Left cardiac atrium (tissue), 4 donors: ENCODE measurements at places on chromosomes 3 and 15. TPM values are rescaled to one million over a fixed set of nuclear protein-coding genes. Genes with fewer than 3 reads are reported as not detected.

The GPR62 gene
- total RNA-seq = not detected

The ANKRD63 gene
- total RNA-seq = 0.65 TPM

The PPP2R3A gene
- 60.1 TPM for total RNA-seq

The MASP1 gene
- total RNA-seq = 74.7 TPM

The THRB gene
- total RNA-seq = 8.3 TPM

The PAK6 gene
- total RNA-seq = 6.8 TPM

The WDR72 gene
- 0.03 TPM for total RNA-seq

DNA sequence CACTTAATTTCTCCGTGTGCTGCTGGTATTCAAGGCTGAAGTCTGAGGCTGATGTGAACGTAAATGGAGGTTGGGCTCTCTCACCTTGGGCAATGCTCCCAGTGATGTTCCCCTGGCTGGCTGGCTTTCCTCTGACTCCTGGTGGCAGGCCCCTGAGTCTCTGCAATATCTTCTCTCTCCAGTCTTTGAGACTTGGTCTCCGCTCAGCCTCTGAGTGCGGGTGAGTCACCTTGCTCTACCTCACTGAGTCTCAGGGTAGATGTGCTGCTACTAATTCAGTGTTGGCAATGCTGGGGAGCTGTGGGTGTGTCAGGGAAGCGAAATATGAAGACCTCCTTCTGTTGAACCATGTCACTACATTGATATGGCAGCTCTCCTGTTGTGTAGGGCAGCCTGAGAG is 31.3 kb upstream of the TRIM59 start:
- DNase-seq = no peak

GRCh38 chr15:77107068-77107467 is 36.2 kb upstream of the TSPAN3 start:
- peak; percentile 31 for DNase-seq

DNA sequence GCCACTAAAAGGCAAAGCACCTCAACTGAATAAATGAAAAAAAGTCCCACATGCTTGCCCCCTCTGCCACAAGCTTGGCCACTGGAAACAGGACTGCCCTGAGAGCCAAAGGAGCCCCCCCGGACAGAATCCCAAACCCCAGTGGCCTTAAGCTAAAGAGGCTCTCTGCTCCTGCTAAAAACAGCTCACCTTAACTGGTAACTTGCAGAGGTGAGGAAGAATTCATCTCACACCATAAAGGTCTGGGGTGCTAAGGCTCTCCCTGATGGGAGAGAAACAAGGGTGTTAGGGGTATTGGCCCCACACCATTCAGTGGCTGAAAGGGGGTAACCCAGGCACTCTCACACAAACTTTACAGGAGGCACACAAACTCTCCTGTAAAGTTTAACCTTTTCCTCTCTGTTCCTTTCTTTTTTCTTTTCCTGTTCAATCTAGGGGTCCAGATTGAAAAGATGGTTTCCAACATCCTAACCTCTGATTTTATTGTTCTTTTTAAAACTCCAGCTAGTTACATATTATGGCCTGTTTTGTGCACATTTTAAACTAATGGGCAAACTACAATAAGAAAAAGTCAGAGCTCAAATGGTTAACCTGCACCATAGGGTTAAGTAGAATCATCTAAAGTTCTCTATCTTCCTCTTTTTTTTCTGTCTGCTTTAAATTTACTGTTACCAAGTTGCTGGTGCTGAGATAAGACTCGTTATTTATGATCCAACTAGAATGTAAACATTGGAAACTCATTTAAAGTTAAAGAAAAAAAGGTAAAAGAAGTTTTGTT is 19.9 kb downstream of the TRANK1 start:
- DNase-seq = no peak

- DNase-seq = no peak
Observed at GRCh38 chr15:45338417-45338816, 39.9 kb downstream of the GATM start.

DNA sequence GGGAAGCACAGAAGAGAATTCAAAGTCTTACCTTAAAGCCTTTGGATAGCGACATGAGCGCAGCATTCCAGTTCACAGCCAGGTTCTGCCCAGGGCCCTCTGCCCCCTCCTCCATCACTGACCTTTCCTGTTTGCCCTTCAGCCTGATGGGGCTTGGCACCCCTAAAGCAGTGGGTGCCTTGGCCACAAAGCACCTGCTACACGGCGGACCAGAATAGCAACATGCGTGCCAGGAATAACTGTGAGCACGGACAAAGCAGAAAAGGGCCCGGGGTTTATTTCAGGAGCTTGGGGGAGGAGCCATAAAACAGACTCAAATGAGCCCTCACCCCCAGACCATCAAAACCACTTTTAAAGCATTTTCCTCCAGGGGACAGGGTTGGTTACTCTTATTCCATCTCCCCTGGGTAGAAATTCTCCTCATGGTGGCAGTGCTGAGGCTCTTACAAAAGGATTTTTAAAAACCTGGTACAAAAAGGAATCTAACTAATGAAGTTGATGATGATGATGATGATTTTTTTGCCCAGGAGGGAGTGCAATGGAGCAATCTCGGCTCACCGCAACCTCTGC is 135.4 kb downstream of the KLF13 start:
- no peak for DNase-seq

DNA sequence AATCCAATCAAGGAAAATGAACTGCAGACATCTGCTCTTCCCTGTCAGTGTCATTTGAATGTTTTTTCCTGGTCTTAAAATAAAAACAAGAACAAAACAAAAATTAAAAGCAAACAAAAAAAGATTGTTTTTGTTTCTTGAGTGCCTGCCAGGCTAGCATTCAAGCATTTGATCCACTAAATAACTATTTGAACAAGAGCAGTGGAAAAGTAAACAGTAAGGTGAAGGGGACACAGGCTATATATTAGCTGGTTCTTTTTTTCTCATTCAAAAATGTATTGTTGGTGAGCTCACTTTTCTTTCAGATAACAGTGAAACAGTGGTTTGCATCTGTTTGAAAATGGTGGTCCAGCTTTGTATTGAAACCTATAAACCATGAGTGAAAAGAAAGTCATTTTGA is 586.9 kb upstream of the SGO1 start:
- no peak for DNase-seq

DNA sequence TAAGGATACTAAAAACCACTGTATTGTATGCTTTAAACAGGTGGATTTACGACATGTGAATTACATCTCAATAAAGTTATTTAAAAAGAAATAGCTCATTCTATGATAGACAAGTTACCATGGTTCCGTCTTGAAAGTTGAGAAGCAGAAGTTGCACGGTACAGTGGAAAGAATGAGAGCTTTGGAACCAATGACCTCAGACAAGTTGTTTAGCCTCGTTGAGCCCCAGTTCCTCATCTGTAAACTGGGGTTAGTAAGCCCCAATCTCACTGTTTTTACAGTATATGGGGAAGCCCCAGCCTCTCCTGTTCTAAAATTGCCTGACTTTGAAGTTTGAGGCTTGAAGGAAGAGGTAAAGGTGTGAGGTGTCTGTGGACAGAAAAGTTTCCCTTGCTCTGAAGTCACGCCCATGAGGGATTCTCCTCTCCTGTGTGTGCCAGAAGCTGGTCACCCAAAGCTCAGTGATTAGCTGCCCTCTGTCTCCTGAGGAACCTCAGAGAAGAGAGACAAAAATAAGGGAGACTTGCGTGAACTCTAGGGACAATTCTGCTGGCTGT is 10.0 kb downstream of the CRYGS start:
- no peak for DNase-seq

DNA sequence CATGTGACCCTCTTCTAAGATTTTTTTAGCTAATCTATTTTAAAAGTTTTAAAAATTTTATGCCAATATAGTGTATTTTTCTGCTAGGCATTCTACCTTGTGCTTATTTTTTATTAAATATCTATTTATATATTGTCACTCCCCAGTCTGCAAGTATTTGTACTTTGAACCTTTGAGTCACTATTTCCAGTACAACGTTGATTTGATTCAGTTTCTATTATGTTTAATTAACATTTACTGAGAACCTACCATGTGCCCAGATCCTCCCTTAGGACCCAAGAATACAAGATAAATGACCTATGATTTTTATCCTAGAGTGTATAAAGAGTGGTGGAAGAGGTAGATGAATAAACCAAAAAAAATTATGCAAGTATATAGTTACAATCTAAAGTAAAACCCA is 311.2 kb downstream of the DOCK3 start:
- no peak for DNase-seq

- no peak for DNase-seq
Observed at GRCh38 chr3:28328188-28329151, 20.1 kb upstream of the ZCWPW2 start.

DNA sequence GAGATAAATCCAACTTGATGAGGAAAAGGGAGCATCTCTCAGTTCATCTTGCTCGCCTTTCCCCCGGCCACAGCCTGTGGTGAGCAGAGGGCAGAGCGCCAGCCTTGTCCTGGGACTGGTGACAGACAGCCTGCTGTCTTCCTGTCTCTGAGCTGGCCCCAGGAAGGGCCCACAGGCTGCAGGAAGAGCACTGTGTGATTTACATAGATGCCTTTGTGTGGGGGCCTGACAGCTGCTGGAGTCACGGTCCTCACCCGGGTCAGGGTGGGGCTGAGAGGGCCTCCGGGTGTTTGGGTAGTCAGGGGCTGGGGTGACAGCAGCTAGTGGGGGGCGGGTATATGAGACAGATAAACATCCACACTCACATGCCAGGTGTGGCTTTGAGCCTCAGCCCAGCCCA is 29.3 kb downstream of the PLA2G4D start:
- no peak for DNase-seq

GRCh38 chr3:161236240-161236639 is 15.1 kb downstream of the NMD3 start:
- DNase-seq = no peak

DNA sequence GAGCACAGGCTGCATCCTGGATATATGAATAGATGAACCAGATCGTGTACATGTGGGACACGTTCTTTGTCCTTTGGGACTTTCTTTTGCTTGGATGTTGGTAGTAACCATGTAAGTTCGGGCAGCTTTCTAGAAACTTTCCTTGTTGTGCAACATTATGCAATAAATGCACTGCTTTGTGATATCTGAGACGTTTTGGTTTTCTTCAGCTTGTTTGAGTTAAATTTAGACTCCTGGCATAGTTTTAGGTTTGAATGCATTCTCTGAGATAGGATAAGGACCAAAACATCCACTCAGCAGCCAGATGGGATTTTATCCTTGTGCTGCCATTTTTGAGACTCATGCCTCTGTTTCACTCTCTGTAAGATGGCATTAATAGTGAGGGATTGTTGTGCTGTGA is 158.9 kb downstream of the IGF1R start:
- no peak for DNase-seq

DNA sequence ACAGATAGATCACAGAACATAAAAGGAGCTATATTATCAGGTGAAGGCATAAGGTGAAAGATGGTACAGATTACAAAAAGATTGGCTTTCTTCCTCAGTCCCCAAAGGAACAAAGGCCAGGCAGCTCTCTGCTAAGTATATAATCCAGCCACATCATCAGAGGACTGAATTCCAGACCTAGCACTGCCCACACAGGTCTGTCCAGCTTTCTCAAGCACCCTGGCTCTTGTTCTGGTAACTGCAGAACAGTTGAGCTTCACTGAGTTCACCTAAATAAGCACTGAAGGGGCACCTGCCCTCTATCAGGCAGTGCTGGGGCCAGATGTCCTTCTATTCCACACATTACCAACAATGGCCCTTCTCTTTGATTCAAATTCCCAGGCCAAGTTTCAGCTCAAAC is 6.3 kb downstream of the DUOXA1 start:
- no peak for DNase-seq

DNA sequence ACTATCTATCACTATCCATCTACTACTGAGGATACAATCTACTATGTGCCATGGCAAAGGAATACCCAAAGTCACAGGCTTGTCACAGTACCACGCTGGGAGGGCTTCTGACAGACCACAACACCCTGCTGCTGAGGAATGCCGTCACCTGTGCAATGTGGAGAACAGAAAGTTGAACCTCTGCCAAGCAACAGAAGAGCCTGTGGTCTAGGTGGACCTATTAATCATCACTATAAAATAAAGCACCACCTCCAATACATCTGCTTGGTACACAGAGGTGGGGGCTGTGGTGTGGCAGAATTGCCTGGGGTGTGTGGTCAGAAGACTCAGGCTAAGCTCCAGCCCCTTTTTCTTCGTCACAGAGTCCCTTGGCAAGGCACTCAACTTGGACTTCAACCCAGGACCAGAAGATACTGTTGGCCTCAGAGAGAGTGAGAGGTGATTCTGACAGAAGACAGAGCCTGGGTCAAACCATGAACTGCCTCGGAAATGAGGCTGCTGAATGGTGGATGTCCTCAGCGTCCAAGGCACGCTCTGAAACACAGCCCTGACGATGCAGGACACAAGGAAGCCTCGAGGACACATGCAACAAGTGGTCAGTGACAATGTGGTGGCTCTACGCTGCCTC is 189.4 kb upstream of the CHRNA7 start:
- DNase-seq = peak; percentile 28

- peak; percentile 40 for DNase-seq
Observed at GRCh38 chr3:172449466-172450149, 1.4 kb upstream of the GHSR start.

DNA sequence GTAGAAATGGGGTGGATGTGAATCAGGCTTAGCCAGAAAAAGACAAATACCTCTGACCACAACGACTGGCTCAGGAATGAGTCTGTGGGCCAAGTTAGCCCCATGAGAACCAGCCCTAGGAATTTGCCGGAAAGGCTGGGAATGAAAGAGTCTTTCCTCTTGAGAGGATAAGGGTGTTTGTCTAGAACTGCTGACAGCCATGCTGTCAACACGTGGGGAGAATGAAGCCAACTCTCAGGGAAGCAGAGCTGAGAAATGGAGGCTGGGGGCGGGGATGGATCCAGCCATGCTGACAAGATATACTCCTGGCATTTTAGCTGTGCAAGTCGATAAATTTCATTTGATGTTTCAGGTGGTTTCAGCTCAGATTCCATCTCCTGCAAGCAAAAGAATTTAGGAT is 10.6 kb upstream of the SLC6A1 start:
- no peak for DNase-seq

DNA sequence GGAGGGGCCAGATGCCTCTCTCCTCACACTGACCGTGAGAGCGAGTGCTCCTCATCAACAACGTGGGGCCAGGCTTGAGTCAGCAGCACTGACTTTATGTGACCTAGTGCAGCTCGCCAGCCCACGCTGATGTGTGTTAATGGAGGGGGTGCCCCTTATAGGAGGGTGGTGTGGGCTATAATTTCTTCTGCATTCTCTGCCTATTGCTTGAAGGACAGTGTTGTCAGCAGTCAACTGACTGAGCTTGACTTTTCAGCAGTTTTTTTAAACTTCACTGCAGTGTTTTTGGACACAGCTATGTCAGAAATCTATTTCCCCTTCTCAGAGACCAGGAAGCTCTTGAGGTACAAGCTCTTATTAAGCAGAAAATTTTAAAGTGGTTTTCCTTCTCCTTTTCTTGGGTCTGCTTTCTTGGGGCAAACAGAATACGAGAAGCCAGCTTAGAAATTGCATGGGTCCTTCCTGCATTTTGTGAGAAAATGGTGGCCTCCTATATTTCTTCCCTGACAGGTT is 304.8 kb upstream of the CTDSPL start:
- DNase-seq = no peak

GRCh38 chr3:124303305-124303910 is 311.5 kb upstream of the ROPN1 start:
- DNase-seq = no peak

DNA sequence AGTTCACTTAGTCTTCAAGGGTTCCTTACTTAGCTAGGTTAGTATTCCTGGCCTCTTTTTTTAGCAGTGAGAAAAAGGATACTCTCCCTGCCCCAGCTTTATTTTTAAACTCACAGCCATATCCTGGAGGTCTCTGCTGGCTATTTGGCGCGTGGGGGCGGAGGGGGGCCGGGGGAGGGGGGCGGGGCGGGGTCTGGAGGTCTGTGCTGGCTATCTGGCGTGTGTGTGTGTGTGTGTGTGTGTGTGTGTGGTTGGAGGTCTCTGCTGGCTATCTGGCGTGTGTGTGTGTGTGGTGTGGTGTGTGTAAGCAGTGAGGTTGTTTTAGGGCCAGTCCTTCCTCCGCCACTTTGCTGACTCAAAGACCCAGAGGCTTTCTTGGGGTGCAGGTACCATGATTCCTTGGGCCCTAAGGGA is 579 bp upstream of the PLAAT1 start:
- DNase-seq = peak; percentile 28
